Femur (tissue), 1 donor: ENCODE measurements at places on chromosomes 13 and 19.

- DNase-seq: no peak
Measured at GRCh38 chr13:39655041-39655568, 357 bp upstream of the COG6 start.

- no peak for DNase-seq
Measured at GRCh38 chr13:25018729-25019115, 77.2 kb upstream of the PABPC3 start.

DNA sequence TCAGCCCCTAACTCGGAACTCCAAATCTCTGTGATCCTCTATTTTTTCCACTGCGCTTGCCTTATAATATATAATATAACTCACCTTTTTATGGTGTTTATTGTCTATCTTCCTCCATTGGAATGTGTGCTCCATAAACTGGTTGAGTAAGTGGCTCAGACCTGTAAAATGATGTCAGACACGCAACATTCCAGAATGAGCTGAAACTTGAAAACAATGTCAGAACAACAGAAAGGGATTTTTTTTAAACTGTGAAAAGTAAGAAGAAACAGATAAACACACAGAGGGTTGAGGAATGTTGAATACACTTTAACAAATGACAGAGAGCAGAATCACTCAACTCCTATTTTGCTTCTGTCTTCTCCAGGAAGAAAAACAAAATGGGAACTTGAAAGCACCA lies 19.1 kb upstream of the FAM216B start:
- no peak for DNase-seq

DNA sequence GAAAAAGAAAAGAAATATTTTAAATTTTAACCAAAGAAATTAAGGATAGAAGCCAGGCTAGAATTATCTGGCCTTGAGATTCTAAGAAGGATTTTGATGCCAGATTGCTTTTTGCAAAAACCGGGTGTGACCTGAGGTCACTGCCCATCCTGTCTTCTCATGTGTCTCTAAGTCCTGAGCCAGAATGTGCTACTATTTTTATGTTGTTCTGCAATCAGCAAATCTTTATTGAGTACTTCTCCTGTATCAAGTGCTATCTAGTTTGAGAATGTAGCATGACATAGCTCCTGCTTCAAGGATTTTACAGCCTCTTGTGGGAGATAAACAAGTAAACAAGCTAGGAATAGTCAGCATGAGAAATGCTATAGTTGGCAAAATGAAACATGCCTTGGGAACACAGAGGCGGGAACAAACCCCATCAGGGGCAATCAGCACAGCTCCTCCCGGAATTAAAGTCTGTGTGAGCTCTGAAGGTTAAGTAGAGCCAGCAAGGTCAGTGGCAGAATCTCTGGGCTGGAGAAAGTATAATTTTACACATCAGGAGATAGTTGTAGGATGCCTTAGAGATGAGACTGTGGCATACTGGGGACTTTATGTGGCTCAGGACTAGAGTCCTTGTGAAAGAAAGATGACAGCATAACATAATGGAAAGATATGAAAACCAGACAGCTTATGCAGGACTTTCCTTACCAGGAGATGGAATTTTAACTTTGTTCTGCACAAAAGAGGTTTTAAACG lies 899.5 kb upstream of the SLC10A2 start:
- no peak for DNase-seq

- no peak for DNase-seq
Measured at GRCh38 chr13:24086642-24087041, 73.9 kb upstream of the SPATA13 start.

DNA sequence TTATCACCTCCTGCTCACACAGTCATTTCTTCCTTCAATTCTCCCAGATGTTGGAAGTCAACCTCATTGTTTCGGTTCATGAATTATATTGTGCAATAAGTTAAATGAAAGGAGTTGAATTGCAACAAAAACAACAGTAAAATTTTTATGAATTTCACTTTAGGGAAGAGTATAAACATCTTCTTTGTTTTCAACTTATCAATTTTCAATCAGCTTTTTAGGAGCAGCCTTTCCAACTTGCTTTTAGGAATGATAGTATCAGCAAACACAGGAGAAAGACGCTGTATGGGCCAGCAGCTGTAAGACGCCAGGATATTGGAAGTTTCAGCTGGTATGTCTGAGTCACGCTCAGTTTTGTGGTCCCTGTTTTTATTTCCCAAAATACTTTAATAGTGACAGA lies 132.5 kb upstream of the ARGLU1 start:
- DNase-seq: no peak

DNA sequence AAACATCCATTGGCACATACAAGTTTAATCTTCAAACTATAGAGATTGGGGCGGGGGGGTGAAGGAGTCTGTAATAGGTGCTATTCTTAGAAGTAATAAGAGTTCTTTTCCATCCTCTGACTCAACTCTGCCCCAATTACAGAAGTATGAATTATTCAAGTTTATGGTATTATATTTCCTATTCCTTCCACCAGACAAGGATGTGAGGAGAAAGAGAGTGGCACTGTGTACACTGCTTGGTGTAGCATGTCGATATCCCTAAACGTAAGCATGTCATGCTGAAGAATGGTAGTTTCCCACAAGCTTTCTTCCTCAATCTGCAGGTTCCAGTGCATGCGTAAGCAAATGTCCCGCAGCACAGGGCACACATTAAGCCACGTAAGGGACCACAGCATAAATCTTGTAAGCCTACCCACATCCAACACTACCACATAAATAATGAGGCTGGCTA lies 14.1 kb downstream of the BRD4 start:
- DNase-seq: no peak
